ENCODE measurements at places on chromosomes 2 and 18.
A peak's percentile ranks its signal among the peaks of the same experiment; 100 is the strongest.

- no peaks in the 10 kb centered on the region for H3K36me3 ChIP-seq
- H3K27me3 ChIP-seq: peaks cover 89% of the 10 kb centered on the region
- H3K27ac ChIP-seq: no peak overlapping the region
- DNase-seq: peak; percentile 82
These were observed 26.6 kb upstream of the NOTO start for GRCh38 chr2:73175663-73176204.

DNA sequence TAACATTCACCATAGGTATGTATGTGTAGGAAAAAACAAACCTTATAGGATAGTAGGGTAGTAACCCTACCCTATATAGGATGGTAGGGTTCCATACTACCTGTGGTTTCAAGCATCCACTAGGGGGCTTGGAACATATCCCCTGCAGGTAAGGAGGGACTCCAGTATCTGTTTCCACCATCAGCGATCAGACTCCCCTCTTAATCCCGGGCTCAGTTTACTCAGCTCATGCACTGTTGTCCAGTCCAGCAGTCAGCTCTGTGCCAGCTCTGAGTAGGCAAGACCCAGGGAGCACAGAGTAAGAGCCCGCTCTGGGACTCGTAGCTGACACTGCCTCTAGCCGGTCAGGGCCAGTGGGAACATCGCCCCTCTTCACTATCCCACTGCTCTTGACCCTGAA lies 61.7 kb downstream of the MEX3C start:
- H3K27me3 ChIP-seq: no peaks in the 10 kb centered on the region
- no peak overlapping the region for H3K4me3 ChIP-seq
- no peaks in the 10 kb centered on the region for H3K36me3 ChIP-seq
- no peak for DNase-seq

DNA sequence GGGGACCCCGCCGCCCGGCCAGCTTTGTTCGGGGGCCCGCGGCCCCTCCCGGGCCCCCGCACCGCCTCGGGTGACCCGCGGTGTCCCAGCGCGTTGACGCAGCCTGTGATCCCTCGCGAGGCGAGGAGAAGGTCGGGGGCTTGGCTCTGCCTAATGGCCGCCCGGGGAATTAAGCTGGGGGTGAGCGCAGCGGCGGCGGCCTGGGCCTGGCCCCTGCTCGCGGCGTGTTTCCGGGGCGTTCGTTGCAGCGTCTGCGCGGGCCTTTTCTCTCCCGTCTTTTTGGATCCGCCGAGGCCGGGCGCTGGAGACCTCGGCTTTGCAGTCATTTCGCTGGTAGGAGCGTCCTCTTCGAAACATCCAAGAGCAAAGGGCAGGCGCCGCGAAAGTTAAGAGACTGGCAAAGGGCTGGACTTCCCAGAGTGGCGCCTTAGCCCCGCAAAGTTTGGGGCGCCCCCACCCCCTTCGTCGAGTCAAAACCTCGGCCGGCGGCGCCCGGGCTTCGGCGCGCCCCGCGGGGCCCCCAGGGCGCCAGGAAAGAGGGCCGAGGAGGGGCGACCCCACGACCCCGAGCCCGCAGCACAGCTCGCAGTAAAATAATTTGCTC lies 1.3 kb downstream of the SALL3 start:
- H3K27me3 ChIP-seq: peaks cover 94% of the 10 kb centered on the region
- H3K4me3 ChIP-seq: peak overlapping the region; percentile 51
- no peak overlapping the region for H3K27ac ChIP-seq

GRCh38 chr18:37673671-37674070 lies 108.1 kb upstream of the CELF4 start:
- H3K27ac ChIP-seq: no peak overlapping the region
- H3K36me3 ChIP-seq: no peaks in the 10 kb centered on the region
- no peaks in the 10 kb centered on the region for H3K27me3 ChIP-seq

DNA sequence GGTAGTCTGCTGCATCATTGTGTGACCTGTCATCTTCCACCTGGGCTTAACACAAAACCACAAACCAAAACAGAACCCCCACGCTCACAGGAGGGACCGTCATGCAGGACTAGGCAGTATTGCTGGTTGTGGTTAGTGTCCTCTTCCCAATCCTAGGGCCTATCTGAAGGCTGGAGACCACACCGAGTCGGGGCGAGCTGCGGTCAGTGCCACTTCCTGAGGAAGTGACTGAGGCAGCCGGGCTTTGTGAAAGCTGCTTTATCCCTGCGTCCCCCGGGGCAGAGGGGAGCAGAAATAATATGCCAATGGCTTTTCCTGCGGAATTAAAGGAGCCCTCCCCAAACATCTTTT lies 22.9 kb downstream of the ZNF532 start:
- H3K27me3 ChIP-seq: no peaks in the 10 kb centered on the region
- peaks cover 8% of the 10 kb centered on the region for H3K36me3 ChIP-seq
- peak overlapping the region; percentile 73 for H3K27ac ChIP-seq
- peaks cover 11% of the 10 kb centered on the region for H3K4me1 ChIP-seq
- no peak overlapping the region for H3K4me3 ChIP-seq
- DNase-seq: no peak

DNA sequence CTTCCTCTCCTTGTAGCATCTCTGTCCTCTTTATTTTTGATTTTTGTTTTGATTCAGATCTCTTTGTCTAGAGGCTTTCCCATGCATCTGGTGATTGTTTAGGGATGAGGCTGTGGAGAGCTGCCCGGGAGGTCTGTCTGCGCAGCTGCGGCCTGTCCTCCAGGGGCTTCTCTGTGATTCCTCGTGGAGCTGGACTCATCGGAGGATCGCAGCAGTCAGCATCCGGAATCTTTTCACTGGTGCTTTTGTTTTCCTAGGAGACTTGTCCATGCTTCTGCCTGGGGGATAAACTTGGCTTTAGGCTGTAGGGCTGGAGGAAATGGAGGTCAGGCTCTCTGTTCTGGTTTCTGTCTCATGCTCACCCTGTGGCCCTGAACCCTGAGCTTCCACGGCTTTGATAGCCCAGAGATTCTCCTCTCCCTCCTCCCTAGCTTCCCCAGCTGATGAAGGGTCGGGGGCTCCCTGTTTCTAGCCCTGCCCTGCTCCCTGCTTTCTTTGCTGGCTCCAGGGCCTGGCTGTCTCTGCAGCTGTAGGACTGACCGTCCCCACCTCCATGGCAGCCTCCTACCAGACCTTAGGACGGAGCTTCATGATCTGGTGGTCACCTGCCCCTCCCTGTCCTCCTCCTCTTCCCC lies 35.5 kb downstream of the ZNF532 start:
- H3K36me3 ChIP-seq: no peaks in the 10 kb centered on the region
- no peaks in the 10 kb centered on the region for H3K27me3 ChIP-seq
- H3K4me1 ChIP-seq: peaks cover 6% of the 10 kb centered on the region

- no peak overlapping the region for H3K4me3 ChIP-seq
- peak; percentile 65 for DNase-seq
- no peak overlapping the region for H3K27ac ChIP-seq
- no peaks in the 10 kb centered on the region for H3K36me3 ChIP-seq
- H3K4me1 ChIP-seq: no peaks in the 10 kb centered on the region
These were observed 251.4 kb upstream of the TCF4 start for GRCh38 chr18:55839343-55839742.

DNA sequence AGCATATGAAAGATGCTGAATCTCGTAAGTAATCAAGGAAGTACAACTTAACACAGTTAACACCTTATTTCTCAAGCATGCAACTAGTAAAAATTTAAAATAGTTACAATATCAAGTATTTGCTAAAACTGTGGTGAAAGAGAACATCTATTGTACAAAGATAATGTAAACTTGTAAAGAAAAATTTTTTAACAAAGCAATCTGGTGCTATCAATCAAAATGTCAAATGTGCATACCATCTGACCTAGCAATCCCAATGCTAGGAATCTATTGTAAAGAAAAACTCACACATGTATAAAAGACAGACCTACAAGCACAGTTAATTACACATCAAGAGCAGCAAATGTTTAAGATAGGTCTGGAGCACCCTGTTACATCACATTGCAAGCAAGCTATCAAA lies 90.1 kb downstream of the SLC66A3 start:
- peaks cover 3% of the 10 kb centered on the region for H3K36me3 ChIP-seq
- DNase-seq: no peak
- H3K27me3 ChIP-seq: no peaks in the 10 kb centered on the region
- H3K27ac ChIP-seq: no peak overlapping the region
- H3K4me1 ChIP-seq: no peaks in the 10 kb centered on the region

- no peak overlapping the region for H3K4me3 ChIP-seq
- H3K36me3 ChIP-seq: no peaks in the 10 kb centered on the region
- H3K27me3 ChIP-seq: no peaks in the 10 kb centered on the region
- H3K27ac ChIP-seq: no peak overlapping the region
These were observed 32.8 kb downstream of the RFX8 start for GRCh38 chr2:101442042-101442666.

Measured in cardiac muscle cell (in vitro differentiated cells and primary cell).